ENCODE measurements at places on chromosomes 3 and 15.
A peak's percentile ranks its signal among the peaks of the same experiment; 100 is the strongest.

- peak; percentile 66 for DNase-seq
Measured at GRCh38 chr3:3799173-3800079, at the start of gene LRRN1. Gene LRRN1, plus strand, starts transcription at chr3:3799431. Its CDS starts 45,211 bp downstream, at chr3:3844642.

- DNase-seq = no peak
Measured at GRCh38 chr3:99351122-99351521, 287.3 kb upstream of the COL8A1 start.

DNA sequence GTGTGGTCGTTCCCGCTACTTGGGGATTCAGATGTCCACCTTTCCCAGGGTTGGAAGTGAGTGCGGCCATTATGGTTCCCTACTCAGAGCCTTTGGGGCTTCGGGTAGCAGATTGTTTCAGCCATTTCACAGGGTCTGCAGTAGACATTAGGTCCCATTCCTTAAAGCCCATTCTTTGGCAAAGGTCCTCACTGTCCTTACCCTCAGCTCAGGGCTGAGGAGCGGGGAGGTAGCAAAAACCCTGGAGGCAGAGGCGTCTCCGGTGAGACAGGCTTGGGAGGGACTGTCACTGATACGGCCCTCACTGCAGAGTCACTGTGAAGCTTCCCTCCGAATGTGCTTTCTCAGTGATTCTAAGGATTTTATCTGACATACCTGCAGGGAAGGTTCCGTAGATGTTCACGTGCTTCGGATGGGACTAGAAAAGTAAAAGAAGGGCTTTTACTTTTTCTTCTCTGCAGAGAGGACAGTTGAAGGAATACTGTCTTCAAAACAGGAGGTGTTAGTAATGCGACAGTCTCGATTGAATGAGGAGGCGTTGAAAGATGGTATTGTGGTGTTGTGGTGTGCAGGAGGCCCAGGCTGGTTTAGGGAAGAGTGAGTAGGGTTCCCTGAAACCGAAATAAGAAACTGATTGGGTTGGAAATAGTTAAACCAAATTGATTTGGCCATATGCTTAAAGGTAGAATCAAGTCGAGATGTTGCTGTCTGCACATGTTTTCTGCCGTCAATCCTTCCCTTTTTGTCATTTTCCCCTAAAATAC is 630 bp downstream of the ATP6V1A start:
- peak; percentile 18 for DNase-seq

GRCh38 chr15:75225951-75226732 is 24.5 kb downstream of the C15orf39 start:
- no peak for DNase-seq

DNA sequence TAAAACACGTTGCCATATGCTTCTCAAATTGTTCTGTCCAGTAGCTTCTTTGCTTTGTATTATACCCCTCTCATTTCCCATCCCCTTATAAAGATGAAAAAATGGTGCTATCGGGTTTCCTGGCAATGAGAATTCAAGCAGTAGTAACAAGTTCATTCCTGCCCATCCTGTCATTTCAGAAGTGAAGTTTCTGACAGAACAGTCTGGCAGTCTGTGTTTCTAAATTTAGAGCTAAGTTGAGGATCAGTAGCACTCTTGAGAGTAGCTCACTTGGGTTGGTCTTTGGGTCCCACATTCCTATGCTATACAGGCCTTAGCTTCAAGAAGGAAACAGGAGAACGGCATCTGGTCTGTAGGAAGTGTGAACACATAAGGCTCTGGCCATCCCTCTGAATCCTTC is 134.6 kb downstream of the GHSR start:
- DNase-seq = no peak

DNA sequence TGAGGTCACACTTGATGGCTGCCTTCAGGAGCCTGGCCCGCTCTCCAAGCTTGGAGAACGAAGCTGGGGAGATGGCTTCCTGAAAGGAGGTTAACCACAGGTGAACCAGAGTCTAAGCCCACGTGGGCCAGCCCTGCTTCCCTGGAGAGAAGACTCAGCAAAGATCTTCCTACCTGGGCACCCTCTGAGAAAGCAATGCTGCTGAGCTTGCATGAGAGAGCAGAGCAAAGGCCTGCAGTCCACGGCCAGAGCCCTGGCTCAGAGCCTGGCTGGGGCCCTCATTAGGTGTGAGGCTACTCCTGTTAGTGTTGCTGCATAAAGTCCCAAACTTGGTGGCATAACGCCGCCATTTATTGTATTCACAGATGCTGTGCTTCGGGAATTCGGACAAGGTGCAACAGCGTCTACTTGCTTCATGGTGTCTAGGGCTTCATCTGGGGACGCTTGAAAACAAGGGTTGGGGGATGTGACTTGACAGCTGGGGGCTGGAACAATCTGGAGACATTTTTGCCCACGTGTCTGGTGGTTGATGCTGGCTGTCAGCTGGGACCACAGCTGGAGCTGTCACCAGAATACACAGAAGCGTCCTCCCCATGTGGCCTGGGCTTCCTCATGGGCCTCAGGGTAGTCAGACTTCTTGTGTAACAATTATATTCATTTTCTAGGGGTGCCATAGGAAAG is 87.9 kb upstream of the MEF2A start:
- DNase-seq = no peak

GRCh38 chr3:43923104-43923882 is 232.6 kb downstream of the ABHD5 start:
- no peak for DNase-seq

GRCh38 chr15:28993051-28993719 is 107.4 kb downstream of the APBA2 start:
- DNase-seq = no peak

- DNase-seq = no peak
Measured at GRCh38 chr3:146313746-146314111, 62.8 kb upstream of the PLSCR4 start.

GRCh38 chr15:82874267-82874666 is 64.8 kb downstream of the WHAMM start:
- DNase-seq = no peak

GRCh38 chr3:10599444-10599843 is 94.1 kb upstream of the ATP2B2 start:
- DNase-seq = no peak

DNA sequence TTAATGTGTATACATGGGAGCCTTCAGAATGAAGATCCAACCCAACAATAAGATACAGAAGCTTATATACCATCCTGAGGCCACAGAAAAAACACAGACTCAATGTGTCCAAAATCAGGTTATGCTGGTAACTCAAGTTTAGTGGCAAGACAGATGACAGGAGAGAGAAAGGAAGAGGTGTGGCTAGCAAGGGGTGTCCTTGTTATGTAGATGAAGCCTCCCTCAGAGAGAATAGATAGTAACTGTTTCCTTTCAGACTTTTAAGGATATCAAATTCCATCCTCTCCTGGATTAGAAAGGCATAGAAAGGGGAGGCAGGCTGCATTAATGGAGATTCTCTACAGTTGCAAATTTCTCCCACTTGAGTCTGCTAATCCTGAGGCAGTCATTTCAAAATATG is 447.4 kb downstream of the GABRB3 start:
- no peak for DNase-seq

GRCh38 chr3:98612996-98613517 is 19.6 kb upstream of the CPOX start:
- DNase-seq = no peak

GRCh38 chr3:31985831-31986230 is 4.3 kb downstream of the ZNF860 start:
- no peak for DNase-seq

DNA sequence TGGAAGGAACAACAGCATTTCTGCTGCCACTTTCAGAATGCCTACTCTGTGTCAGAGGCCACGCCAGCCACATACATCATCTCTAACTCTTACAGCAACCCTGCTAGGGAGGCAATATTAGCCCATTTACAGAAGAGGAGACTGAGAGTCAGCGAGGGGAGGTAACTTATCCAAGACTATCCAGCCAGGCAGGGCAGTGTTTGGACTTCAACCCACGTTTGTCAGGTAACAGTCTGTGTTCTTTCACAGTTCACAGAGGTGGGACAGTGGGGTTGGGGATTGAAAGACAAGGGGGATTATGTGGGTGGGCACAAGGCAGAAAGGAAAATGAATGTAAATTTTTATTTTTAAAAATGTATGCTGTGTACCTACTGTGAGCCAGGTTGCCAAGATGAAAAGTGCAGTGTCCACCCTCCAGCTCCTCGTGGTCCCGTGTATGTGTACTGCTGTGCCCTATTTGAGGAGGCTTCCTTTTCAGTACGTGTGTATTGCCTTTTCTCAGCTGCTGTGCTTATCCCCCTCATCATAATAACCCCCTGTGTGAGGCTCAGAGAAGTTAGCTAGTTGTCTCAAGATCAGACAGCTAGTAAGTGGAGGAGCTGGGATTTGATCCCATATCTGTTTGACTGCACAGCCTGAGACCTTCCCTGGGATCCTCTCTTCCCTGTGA is 16.5 kb upstream of the ATP2B2 start:
- no peak for DNase-seq

DNA sequence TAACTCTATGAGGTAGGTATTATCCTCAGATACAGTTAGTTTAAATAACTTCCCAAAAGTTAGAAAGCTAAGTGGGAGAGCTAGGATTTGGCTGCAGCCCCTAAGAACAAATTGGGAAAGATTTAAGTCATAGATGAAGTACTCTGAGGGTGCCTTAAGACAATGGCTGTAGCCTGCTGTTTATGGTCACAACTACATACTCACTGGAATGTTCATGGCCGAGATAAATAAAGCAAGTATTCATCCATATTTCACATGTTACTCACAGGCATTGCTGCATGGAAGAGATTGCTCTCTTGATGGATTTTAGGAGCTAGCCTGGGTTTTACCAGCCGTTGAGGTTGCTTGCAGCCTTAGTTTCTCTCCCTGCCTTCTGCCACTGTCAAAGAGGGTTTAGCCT is 145.0 kb downstream of the CMSS1 start:
- no peak for DNase-seq

DNA sequence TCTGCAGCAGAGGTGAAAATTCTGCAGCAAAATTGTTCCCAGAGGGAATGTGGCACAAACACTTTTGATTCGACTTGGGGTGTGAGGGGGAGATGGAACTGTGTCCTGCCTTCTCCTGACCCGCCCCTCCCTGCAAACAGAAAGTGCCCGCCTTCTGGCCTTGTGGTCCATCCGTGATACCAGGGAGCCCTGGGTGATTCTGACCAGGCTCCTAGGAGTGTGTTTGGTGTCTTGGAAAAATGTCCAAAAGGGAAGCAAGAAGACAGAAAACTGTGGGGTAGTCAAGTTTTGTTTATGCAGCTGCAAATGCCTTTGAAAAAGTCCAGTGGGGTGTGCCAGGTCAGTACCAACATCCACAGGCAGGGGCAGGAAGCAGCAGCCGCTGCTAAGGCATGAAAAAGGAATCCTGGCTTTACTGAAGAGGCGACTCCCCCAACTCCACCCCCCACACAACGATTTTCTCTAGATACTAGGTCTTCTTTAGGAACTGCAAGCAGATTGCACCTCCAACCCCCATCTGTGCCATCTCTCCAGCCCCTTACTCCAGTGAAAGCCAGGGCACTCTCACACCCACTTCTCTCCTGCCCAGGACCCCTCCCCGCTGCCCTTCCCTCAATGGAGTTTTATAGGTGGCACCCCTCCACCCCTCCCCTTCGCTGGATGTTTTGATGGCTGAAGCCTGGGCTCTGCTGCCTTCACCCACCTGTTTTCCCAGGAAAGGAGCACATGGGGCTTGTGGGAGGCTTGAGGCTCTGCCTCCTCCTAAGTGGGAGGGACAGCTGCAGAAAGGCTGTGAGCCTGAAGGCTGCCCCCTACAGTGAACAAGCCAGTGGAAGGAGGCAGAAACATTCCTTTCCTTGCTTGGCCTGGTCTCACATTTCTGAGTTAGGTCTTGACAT is 82.4 kb upstream of the HERC1 start:
- no peak for DNase-seq

GRCh38 chr15:25993506-25993905 is 130.4 kb upstream of the ATP10A start:
- DNase-seq = no peak

DNA sequence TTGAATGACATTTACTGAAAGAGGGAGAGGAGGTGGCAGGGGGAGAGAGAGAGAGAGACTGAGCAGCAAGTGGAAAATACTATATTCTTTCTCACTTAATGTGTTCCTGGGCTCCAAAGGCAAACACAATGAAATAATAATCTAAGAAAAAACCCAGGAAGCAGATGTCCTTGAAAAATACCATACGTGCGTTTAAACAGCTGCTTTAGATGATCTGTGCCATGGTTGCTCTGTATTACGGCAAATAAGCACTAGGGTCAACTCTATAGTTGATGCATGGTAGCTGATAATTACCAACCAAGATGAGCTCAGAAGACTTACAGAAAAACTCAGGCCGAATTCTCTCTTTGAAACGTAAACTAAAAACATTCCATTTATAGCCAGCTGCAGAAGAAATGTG is 410.3 kb upstream of the TBL1XR1 start:
- no peak for DNase-seq

DNA sequence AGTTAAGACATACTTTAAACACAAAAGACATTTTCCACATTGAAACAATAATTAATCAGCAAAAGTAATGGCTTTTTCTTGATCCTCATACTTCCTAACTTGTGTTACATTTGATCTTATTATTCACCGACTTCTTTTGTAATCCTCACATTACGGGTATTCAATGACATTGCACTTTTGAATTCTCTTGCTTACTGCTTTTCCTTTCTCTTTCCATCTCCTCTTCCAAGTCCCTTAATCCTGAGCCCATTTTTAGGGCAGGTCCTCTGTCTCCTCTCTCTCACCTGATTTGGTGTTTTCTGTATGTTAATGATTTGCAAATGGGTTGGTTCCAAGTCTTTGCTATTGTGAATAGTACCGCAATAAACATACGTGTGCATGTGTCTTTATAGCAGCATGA is 48.5 kb upstream of the RAP2B start:
- DNase-seq = no peak

- no peak for DNase-seq
Measured at GRCh38 chr3:11563865-11564185, 79.9 kb downstream of the VGLL4 start.

GRCh38 chr3:74282202-74282601 is 332.3 kb downstream of the CNTN3 start:
- DNase-seq = no peak

DNA sequence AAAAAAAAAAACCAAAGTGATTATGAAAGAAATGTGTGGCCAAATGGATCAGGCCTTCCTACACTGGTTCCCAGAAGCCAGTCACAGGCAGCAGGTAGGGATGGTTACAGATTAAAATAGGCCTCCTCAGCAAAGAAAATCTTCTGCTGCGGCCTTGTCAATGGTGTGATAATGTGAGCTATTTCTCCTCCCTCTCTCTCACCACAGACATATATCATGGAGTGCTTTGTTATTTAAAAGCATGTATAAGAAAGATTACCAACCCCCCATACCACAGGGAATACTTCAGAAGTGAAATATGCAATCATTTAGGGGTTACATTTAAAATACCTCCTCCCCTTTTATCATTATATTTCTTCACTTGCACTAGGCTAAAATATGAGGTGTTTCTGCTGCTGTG is 32.2 kb upstream of the LRTM1 start:
- no peak for DNase-seq

DNA sequence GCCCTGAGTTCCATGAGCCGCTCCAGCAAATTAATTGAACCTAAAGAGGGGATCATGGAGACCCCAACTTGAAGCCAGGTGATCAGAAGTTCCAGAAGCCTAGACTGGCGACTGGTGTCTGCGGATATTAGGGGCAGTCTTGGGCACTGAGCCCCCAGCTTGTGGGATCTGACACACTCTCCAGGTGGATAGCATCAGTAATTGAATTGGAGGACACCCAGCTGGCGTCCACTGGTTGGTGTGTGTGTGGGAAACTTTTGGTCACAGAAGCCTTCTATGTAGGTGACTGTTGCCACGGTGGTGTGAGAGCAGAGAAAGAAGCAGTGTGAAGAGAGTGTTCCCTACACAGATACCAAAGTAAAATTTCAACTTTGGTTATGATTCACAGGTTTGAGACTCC is 106.0 kb upstream of the ADPGK start:
- no peak for DNase-seq

Measured in germinal center (tissue), 1 donor.